ENCODE measurements at places on chromosomes 7 and 10. TPM values are rescaled to one million over a fixed set of nuclear protein-coding genes. Genes with fewer than 3 reads are reported as not detected.

Gene CUL2
- 7.3 TPM for total RNA-seq

Gene ACSL5
- total RNA-seq: 27.5 TPM

Gene BMPER
- total RNA-seq: under 0.01 TPM

Gene CHST15
- 1.1 TPM for total RNA-seq

Gene SFTPA1
- not detected for total RNA-seq

Gene ACTA2
- total RNA-seq: 11.3 TPM

Gene NRG3
- total RNA-seq: not detected

- no peak for DNase-seq
Measured at GRCh38 chr7:23887660-23888059, 177.6 kb downstream of the STK31 start.

DNA sequence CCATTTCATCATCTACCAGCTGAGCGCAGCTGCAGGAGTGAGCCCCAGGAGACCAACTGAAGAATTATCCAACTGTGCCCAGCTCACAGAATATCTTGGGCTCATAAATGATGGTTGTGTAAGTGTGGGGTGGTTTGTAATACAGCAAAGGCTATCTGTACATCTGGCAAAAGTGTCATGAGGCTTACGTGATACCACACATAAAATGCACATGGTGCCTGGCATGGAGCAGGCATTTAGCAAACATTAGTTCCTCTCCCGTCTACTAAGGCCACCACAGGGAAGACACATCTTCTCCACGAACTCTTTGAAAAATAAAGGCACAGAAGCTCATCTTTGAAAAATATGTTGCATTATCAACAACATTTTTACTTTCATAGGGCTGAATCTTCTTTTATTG lies 32.3 kb downstream of the AOAH start:
- DNase-seq: no peak

GRCh38 chr10:59537501-59537900 lies 172.1 kb downstream of the SLC16A9 start:
- DNase-seq: no peak

- DNase-seq: no peak
Measured at GRCh38 chr10:31064348-31064747, 32.7 kb upstream of the ZNF438 start.

GRCh38 chr10:102578782-102579181 lies 65.5 kb upstream of the TRIM8 start:
- DNase-seq: no peak

- DNase-seq: no peak
Measured at GRCh38 chr10:123301077-123301857, 147.1 kb downstream of the BUB3 start.

DNA sequence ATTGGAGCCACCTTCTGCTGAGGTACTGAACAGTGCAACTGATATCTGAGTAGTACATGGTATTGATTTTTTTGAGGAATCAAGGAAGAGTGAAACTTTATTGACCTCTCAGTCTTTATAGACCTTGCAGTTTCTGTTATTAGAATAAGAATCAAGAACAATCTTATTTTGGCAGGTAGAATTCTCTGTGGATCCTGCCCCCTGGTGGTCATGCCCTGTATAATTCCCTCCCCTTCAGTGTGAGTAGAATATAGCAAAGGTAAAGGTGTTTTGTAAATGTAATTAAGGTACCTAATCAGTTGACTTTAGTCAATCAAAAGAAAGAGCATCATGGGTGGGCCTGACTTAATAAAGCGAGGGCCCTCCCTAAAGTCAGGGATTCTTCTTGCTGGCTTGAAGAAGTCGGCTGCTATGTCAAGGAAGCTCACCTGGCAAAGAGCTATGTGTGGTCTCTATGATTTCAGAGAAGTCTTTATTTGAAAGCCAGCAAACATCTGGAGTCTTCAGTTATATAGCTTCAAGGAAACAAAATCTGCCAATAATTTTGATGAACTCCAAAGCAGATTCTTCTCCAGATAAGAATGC lies 142.8 kb downstream of the LSM5 start:
- peak; percentile 45 for DNase-seq

DNA sequence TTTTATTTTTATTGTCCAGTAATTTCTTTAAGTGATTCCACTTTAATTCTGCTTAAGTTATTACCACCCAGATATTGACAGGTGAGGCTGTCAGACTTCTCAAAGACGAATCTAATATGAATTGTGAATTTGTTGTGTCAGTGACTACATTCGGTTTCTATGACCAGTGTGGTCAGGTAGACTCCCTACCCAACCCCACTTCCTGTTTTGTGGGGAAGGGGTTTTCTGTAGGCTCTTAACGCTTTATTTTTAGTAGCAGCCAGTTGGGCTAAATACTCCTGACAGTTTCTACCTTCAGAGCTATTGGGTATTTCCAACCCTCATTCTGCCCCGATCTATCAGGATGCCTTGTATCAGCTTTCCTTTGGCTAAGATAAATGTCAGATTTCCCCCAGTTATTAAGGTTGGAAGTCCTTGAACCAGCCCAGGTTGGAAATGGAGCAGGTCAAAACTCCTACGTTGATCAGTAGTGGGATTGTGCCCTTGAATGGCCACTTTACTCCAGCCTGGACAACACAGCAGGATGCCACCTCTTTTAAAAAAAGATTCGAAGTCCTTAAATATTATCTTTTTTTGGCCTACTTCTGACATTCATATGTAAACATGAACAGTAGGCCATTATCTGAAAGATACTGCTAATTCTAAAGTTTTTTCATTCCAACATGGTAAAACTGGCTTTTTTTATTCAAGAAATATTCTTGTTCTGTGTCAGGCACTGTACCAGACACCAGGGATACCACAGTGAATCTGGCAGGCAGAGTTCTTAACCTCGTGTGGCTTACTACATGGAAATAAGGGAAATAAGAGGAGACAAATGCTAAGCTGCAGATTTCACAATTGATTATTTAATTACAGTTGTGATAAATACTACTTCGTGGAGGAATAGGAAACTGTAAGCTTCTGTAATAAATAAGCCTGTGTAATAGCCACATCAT lies 133.3 kb upstream of the SAMD8 start:
- DNase-seq: peak; percentile 80

- DNase-seq: no peak
Measured at GRCh38 chr10:6525599-6526165, 54.4 kb downstream of the PRKCQ start.

- no peak for DNase-seq
Measured at GRCh38 chr7:155797262-155798250, 14.7 kb downstream of the SHH start.

DNA sequence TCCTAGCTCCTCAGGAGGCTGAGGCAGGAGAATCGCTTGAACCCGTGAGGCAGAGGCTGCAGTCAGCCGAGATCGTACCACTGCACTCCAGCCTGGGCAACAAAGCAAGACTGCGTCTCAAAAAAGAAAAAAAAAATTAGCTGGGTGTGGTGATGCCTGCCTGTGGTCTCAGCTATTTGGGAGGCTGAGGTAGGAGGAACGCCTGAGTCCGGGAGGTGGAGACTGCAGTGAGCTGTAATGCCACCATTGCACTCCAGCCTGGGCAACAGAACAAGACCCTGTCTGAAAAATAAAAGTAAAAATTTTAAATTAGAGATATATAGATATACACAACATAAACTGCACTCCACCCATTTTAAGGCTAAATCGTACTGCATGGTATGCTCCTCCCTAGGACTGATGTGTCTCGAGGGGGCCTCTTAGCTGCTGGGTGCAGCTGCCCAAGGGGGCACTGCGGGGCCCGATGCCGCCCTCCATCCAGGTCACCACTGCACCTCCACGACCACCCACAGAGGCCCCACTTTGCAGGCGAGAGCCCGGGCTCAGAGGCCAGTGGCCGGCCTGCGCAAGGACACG lies 40.9 kb upstream of the FOXK1 start:
- no peak for DNase-seq

DNA sequence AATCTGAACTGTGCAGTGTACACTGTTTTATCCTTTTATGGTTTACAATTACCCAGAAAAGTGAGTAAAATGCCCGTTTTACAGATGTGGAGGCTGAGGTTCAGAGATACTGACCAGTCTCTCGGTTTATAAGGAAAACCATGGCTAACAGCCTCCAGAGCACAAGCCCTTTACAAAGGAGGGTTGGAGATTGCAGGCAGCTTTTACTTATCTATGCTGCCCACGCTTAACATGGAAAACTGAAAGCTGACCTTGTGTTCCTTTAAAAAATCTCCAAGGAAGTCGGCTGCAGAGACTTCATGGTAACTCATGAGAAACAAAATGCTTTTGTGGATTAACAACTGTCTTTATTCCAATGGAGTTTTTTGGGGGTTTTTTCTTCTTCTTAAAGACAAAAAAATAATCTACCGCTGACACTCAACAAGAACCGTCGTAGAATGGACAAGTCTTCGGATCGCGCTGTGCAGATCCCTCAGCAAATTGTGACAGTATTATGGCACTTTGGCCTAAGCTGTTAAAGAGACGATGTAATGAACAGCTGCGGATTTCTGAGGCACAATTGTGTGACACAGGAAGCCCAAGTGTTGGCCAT lies 654 bp upstream of the SLF2 start:
- peak; percentile 6 for DNase-seq

DNA sequence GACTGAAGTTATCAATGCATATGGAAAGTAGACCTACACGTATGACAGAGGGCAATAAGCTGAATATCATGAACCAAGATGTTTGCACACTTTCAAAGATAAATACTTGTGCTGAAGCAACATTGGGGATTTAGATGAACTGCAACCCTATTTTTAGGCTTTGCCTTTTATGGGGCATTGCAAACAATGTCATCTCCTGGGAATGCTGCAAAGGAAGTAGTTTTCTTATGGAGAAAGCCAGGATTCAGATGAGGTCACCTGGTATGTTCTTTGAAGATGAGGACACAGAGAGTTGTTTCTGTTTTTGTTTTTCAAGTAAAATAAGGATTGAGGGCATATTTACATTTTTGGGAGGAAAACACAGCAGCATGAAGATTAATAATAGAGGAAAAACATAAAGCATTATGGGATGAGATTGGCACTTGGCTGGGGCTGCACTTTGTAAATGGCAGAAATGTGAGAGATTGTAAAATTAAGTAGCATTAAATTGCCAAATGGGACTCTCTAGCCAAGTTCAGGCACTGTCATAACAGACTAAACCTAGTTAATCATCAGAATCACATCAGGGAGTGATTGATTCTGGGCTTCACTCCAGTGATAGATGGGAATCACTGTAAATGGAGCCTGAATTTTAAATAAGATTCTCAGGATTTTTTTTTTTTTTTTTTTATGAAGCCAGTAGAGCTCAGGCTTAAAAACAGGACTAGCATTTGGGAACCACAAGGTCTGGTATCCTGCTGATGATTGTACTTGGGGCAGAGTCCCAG lies 63.1 kb downstream of the MALRD1 start:
- DNase-seq: no peak

DNA sequence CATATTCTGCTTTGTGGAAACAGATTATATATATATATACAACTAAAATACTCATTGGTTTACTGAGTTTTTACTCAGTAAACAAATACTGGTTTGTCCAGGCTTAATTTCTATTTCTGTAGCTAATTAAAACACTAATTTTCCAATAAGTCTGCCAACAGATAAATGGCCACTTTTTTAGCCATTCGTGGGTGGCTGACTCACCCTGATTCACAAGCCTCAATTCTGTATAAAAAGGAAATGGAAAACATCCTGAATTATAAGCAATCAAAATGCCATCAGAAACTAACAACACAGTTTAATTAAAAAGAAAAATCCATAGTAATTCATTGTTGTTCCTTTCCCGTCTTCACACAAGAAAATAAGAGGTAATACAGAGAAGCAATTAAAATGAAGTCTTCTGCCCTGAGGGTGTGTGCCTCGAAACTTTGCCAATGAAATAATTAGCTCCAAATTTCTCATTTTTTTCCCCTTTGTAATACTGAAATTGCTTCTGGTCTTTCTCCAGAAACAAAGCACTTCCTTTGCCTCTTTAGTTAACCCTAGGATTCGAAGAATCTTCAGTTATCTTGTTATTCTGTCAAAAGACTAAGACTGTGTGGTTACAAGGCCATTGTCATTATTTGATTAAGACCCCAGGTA lies 118.7 kb upstream of the PTN start:
- DNase-seq: no peak

DNA sequence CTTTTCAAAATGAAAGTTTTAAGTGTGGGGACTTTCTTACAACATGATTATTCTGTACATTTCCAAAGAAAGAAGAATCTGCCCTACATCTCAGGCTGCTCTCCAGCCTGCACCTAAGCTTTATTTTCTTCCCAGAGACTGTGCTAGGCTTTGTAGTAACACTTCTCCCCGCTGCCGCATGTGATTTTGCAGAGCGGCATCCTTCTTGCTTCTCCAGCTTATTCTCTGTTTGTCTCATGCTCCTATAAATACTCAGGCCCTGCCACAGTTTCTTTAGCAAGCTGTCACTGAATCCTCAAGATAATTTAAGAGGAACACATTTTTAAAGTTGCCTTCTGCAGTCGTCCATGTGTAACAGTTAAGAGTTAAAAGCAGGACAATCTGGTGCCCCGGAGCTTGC lies 53.5 kb downstream of the INSYN2A start:
- DNase-seq: no peak

DNA sequence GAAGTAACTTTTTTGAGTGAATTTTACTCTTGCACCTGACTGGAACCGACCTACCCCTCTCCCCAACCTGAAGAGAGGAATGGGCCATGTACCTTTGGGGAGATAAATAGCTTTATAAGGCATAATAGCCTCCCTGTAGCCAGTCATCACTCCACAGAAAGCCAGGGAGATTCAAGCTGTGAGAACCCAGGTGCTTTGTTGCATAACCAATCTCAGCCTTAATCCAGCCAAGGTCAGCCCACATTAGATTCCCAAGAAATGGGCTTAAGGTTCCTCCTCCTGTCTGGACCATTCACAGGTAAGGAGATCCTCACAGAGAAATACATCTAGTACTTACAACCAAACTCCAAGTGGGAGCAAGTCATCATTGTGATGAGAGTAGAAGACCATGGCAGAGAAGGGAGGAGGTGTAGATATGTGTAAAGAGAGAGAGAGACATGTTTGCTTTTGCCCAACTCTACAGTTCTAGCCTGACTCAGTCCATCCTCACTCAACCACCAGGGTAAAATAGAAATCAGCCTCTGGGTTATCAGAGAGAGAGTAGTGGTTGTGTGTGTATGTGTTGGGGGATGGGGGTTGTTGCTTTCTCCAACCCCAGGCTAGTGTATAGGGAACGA lies 23.6 kb downstream of the SKIDA1 start:
- no peak for DNase-seq

GRCh38 chr7:100752994-100753393 lies 19.6 kb downstream of the ZAN start:
- no peak for DNase-seq

DNA sequence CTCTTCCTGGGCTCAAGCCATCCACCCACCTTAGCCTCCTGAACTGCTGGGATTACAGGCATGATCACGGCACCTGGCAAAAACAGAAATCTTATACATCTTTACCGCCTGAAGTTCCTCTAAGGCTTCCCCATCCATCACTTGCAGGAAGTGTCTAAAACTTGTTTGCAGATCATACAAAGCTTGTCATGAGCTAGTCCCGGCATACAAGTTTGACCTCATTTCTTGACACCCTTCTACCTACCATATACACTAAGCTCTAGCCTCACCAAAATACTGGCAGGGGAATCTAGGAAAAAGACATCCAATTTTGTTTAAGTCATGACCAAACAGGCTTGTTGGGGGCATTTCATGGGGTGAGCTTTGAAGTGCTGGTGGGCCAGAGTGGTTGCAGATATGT lies 14.5 kb downstream of the DNMBP start:
- no peak for DNase-seq

- no peak for DNase-seq
Measured at GRCh38 chr10:99296605-99297004, 32.6 kb upstream of the CNNM1 start.

Data from hematopoietic multipotent progenitor cell (in vitro differentiated cells).